ENCODE measurements at places on chromosomes 2 and 18.

DNA sequence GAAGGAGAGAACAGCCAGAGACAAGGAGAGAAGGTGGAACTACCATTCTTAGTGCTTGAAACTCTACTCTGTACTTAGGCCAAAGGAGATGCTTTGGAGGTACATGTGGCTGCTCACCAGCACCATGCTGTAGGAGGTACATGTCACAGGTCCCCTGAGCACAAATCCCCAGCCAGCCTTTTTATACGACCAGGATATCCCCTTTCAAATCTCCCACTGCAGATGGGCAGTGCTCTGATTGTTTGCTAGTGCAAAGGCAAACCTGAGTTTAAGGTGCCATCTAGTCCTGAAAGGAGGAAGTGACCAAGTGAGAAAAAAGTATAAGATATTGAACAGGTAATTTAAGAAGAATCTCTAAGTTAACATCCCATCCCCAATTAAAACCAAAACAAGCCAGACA, 17.1 kb upstream of the TTC21B start:
- no peak for DNase-seq

GRCh38 chr2:159381574-159381973, 95.1 kb upstream of the WDSUB1 start:
- DNase-seq: no peak

GRCh38 chr2:139099721-139100120, 319.5 kb upstream of the NXPH2 start:
- DNase-seq: no peak

- no peak for DNase-seq
Observed at GRCh38 chr2:144508172-144508851, 11.6 kb downstream of the ZEB2 start.

- DNase-seq: no peak
Observed at GRCh38 chr2:47208852-47209606, 53.9 kb upstream of the STPG4 start.

GRCh38 chr2:30974554-30974953, 163.7 kb downstream of the GALNT14 start:
- DNase-seq: no peak

DNA sequence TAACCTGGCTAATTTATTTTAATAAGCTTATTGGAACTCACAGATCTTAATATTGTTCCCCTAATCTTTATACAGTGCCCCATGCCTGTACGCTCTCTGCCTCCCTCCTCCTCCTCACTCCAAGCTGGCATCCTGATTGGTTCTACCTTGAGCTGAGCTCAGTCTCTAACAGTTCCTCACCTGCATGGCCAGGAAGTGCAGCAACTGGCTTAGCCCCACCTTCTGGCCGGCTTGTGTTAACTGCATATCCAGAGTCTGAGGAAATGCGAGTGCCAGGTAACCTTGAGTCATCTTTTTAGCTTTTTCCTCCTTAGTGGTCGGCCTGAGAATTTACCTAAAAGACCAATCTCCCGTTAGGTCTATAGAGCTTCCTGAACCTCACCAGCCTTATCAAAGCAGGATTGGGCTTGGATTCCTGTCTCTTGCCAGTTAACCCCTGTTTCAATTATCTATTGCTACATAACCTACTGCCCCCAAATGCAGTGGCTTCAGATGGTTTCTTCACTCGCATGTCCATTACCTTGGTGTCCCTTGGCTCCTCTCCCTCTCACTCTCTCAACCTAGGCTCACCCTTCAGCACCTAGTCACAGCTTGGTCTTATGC, 89.5 kb upstream of the STK39 start:
- no peak for DNase-seq

GRCh38 chr2:37375741-37376288, 31.4 kb downstream of the QPCT start:
- DNase-seq: no peak

DNA sequence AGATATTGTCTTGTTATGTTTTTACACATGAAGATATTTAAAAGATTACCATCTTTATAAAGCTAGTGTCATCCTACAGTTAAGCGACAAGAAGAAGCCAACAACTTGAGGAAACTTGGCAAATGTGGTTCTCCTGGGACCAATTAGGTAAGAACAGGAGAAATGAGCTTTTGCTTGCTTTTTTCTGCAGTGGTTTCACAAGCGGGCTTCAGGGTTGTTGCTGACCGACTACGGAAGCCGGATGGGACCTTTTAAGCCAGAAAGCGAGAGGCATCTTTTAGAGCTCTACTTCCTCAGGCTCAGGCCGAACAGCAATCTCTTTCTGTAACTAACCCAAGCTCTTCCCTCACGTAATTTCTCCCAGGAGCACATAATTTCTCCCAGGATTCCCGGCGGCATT, 256.5 kb downstream of the CNTNAP5 start:
- no peak for DNase-seq

DNA sequence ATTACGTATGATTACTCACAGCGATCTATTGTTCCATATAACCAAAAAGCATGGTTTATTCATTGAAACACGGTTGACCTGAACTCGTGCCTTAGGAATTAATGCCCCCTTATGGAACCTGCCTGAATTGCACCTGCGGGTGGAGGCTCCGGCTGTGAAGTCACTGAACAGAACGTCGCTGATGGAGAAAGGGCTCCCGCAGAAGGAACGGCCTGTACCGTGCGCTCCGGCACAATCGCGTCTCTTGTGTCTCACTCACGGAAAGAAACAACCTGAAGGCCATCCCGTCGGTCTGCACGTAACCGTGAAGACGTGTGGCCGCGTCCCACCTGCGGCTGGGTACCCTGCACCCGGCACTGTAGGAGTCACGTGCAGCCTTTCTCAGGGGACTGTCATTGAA, 133.1 kb downstream of the NFATC1 start:
- peak; percentile 76 for DNase-seq

- DNase-seq: no peak
Observed at GRCh38 chr2:144159240-144159639, 360.7 kb downstream of the ZEB2 start.

- no peak for DNase-seq
Observed at GRCh38 chr2:33496150-33496549, 19.7 kb downstream of the RASGRP3 start.

- DNase-seq: no peak
Observed at GRCh38 chr2:241238693-241239198, 50.3 kb downstream of the ANO7 start.

DNA sequence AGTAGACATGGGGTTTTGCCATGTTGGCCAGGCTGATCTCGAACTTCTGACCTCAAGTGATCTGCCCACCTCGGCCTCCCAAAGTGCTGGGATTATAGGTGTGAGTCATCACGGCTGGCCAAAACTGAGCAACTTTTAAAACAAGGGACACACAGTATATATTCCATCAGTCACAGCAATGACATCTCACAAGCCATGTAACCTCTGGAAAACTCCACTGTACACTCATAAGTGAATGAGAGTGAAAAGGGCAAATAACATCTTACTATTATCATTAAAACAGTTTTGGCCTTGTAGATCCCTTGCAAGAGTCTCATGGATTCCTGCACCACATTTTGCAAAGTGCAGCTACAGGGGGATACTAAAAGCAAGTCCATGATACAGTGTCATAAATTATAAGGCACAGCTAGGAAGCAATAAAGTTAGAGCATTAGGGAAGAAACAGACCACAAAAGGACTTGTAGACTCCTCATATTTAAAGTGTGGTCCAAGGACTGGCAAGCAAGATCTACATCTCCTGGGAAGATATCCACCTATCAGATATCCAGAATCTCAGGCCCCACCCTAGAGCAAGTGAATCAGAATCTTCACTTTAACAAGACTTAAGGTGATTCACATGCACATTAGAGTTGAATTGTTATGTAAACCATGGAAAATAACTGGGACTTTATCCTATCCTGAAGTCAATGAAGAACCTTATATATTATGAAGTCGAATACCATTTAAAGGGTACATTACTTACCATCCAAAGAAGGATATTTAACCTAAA, 5.7 kb downstream of the SMC6 start:
- no peak for DNase-seq

DNA sequence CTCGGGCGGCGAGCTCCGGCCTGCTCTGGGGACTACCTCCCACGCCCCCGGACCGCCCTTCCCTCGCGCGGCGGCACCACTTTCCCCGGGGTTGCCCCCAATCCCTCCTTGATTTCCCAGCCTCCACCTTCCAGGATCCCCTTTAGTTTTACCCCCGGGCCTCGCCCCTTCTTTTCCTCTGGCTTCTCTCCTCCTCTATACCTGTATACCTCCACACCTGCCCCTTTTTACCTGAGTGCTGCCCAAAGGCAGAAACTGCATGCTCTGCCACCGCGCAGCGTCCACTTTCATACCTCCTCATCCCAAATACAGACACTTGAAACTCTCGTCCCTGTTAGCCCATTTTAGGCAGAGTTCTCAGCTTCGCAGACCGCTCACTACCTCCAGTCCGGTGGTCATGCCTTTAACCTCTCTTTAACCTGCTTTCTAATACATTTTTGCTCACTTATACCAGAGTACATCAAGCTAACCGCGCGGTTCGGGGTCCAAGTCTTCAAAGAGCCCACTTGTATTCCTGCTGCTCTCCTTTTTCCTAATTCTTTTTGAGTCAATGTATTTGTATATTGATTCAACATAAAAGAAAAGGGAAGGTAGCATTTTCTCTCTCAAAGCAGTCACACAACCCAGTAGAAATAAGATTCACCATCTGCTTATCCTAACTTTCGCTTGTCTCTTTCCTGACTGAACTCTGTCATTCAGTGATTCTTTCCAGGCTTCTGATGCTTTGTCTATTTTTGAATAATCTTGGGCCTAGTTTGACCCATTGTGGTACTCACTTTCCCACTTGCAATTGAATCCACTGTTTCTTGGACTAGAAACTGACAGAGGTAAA, 901 bp downstream of the SPOPL start:
- no peak for DNase-seq

DNA sequence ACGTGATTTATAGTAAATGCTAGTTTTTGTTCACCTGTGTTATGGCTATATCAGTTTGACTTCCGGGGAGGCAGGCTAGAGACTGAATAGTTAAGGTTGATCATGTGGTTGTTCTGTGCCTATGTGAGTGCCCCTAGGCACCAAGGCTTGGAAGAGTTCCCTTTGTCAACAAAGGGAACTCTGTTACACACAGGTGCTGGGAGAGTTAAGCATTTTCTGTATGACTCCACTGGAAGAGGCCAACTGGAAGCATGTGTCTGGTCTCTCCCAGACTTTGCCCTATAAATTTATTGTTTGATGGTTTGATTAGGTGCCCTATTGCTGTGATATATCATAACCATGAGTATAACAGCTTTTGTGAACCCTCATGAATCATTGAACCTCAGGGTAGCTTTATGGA, 63.8 kb downstream of the ARL6IP6 start:
- DNase-seq: no peak

- DNase-seq: no peak
Observed at GRCh38 chr2:119744335-119744939, 15.3 kb upstream of the PTPN4 start.

DNA sequence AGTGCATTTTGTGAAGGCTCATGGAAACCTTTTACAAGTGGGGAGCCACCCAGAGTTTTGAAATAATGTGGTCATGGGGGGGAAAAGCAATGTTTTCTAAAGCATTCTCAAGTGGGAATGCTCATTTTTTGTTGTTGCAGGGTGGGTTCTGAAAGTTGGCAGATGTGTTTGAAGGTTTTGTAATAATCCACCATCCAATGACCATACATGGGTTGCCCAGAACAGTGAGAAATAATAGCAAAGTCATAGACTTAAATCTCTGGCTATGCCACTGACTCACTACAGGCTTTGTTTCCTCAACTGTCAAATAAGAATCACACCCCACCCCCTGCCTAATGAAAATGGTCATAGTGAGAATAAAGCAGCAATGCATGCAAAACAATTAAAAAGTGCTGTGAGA, 2.9 kb downstream of the DSG3 start:
- DNase-seq: no peak

GRCh38 chr2:225841314-225841713, 441.8 kb downstream of the NYAP2 start:
- no peak for DNase-seq

GRCh38 chr2:174666845-174667244, 69.2 kb upstream of the WIPF1 start:
- DNase-seq: no peak

GRCh38 chr18:44761812-44762211, 81.1 kb downstream of the SETBP1 start:
- DNase-seq: no peak

DNA sequence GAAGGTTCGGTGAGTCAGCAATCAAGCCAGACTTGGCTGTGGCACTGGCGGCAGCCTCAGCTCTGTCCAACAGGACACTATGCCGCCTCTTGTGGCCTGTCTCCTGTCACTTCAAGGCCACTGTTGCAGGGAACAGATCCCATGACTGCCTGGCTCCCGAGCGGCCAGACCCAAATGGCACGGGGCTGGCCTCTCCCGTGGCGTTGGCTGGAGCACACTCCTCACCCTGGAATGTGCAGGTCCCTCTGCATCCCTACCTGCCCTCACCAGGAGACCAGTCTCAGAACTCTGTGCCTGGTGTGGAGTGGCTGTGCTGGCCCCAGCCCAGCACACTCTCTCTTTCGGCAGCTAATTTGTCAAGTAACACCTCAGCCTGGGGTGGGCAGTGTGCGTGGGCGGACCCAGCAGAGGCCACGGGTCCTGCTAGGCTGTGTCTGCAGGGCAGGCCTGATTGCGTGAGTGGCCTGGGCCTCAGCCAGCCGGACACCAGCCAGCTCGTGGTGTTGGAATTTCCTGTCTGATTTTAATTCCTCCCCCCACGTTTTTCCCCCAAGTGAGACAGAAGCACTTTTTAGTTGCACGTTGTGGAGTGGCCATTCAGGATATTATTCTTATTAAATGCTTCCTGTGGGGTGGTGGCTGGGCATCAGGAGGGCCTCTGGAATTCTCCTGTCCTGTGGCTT, 179.3 kb downstream of the GLI2 start:
- no peak for DNase-seq

- DNase-seq: no peak
Observed at GRCh38 chr2:26018184-26019055, 15.5 kb upstream of the RAB10 start.

DNA sequence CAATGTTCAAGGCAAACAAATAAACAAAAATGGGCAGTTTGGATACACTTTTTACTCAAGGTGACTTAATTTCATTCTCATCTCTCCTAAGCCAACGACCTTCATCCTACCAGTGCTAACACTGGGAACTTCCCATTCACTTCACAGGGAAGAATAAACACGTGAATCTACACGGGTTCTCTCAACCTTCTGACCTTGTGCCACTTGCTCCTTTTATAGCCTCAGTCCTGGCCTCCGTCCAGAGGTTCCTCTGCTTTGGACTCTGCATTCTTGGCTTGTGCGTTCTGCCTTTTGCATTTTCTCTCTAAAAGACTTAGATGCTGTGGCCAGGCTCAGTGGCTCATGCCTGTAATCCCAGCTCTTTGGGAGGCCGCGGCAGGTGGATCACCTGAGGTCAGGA, 13.8 kb downstream of the ZNF2 start:
- no peak for DNase-seq

GRCh38 chr2:240871071-240871958, 2.7 kb downstream of the AGXT start:
- no peak for DNase-seq
